ENCODE measurements at places on chromosomes 7 and 10. TPM values are rescaled to one million over a fixed set of nuclear protein-coding genes. Genes with fewer than 3 reads are reported as not detected.
A peak's percentile ranks its signal among the peaks of the same experiment; 100 is the strongest.

DNA sequence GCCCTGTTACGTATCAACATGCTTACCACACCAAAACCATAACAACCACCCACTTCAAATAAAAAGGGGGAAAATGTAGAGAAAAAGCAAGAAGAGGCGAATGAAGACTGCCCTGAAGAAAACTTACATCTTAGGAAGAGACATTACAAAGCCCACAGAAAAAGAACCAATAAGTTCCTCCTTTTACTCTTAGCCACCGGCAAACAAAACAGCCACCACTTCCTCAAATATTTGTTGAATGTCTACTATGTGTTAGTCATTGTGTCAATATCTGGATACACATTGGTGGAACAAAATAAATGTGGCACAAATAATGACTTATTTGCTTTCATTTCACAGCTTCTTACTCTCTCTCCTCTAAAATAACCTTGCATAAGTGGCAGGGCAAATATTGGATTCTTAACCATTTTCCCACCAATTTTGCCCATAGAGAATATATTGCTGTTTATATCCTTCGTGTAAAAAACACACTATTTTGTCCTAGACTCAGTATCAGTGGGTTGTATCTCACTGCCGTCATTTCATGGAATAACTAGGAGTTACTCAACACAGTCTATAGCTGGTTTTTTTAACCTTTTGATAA, 106.8 kb downstream of the ANK3 start:
- peak; percentile 18 for DNase-seq
- no peaks in the 10 kb centered on the region for H3K36me3 ChIP-seq
- H3K4me3 ChIP-seq: no peak overlapping the region
- no peak overlapping the region for H3K27ac ChIP-seq

Gene ELN
- 92.6 TPM for total RNA-seq

DNA sequence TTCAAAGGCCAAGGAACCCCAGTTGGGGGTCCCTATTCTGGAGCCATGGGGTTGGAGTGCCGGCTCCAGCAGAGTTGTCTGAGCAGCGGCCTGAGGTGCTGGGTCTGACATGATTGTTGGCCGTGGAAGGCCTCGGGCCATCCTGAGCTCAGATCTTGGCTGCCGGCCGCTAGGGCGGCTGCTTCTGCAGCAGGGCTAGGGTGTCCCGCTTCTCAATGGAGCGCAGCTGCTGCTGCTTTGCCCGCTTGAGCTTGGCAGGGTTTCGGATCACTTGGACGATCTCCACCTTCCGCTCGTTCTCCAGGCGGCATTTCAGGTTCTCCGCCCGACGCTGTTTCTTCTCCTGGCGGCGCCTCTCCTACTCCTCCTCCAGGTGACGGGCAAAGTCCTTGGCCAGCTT, 171.1 kb downstream of the HIBADH start:
- no peaks in the 10 kb centered on the region for H3K4me1 ChIP-seq
- no peak overlapping the region for H3K4me3 ChIP-seq
- no peak overlapping the region for H3K27ac ChIP-seq

GRCh38 chr7:108193594-108194498, 63.7 kb upstream of the LAMB4 start:
- no peak overlapping the region for H3K4me3 ChIP-seq
- no peaks in the 10 kb centered on the region for H3K36me3 ChIP-seq
- DNase-seq: no peak
- no peaks in the 10 kb centered on the region for H3K4me1 ChIP-seq
- H3K27me3 ChIP-seq: no peaks in the 10 kb centered on the region

Gene BMPER
- total RNA-seq: 0.78 TPM

DNA sequence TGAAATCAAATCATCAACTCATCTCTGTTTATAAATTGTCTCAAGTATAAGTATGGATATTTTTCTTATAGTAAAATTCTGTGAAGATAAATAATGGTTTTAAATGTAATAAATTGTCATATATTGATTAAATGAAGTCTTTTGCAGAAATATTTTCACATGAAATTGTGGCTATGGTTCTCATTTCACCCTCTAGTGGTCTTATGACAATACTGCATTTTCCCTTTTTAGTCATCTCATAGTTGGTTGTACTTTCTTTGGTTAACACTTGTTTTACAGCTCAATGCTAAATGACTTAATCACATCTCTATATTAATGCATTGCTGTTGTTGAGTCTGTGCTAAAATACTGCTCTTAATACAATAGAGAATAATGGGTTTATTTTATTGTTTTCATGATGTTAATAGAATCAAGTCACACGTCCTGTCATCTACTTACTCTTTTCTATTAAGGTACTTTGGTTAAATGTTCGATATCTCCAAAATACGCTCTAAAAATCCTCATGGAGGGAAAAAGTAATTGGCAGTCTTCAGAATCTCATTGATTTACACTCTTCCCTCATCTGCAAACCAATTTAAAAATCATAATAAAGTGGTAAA, 38.0 kb upstream of the CACNA2D1 start:
- DNase-seq: no peak
- H3K4me3 ChIP-seq: no peak overlapping the region
- H3K27ac ChIP-seq: no peak overlapping the region
- H3K36me3 ChIP-seq: no peaks in the 10 kb centered on the region

Gene PLPP4
- 0.78 TPM for total RNA-seq

Gene GSTO2
- 26.5 TPM for total RNA-seq

Gene ZPBP
- not detected for total RNA-seq

Gene CRPPA
- 0.66 TPM for total RNA-seq

DNA sequence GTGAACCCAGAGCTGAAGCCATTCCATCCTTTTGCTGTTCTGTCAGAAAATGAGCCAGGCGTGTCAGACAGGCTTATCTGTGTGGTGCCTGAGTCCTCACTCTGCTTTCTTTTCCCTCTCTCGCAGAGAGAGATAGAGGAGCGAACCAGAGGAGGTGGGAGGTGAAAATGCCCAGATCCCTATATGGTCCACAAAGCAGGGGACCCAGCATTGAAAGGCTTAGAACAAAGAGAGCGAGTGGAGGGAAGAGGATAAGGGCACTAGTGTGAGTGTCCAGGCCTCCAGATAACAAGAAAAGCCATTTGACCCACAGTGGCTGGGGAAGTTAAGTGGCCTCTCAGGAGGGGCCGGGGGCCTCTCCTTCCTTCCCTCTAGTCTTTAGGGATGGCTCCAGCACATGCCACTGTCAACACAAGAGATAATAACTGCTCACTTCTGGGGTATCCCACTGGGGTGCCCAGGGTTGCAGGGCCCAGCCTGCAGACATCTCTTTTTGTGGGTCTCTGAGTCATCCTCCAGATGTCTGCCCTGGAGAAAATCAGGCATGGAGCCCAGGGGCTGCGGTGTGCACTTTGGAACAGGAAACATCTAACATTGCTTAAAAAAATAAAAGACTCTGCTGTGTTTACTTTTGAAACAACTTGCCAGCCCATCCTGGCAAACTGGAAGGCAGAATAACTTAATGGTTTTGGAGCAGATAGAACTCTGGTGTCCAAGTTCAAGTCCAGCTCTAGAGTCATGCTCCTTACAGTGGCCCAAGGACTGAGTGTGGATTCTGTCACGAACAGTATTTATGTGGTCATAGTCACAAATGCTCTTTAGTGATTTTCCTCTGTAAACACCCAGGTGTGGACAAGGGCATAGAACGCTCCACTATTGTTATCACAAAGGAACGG, 189.5 kb downstream of the CXCL12 start:
- peaks cover 13% of the 10 kb centered on the region for H3K4me1 ChIP-seq
- H3K4me3 ChIP-seq: no peak overlapping the region
- peak; percentile 83 for DNase-seq
- H3K27ac ChIP-seq: peak overlapping the region; percentile 42
- H3K27me3 ChIP-seq: no peaks in the 10 kb centered on the region
- no peaks in the 10 kb centered on the region for H3K36me3 ChIP-seq

GRCh38 chr10:123380491-123381085, 226.4 kb downstream of the BUB3 start:
- peaks cover 16% of the 10 kb centered on the region for H3K4me1 ChIP-seq
- H3K27ac ChIP-seq: no peak overlapping the region
- DNase-seq: no peak
- H3K36me3 ChIP-seq: no peaks in the 10 kb centered on the region
- H3K4me3 ChIP-seq: no peak overlapping the region

DNA sequence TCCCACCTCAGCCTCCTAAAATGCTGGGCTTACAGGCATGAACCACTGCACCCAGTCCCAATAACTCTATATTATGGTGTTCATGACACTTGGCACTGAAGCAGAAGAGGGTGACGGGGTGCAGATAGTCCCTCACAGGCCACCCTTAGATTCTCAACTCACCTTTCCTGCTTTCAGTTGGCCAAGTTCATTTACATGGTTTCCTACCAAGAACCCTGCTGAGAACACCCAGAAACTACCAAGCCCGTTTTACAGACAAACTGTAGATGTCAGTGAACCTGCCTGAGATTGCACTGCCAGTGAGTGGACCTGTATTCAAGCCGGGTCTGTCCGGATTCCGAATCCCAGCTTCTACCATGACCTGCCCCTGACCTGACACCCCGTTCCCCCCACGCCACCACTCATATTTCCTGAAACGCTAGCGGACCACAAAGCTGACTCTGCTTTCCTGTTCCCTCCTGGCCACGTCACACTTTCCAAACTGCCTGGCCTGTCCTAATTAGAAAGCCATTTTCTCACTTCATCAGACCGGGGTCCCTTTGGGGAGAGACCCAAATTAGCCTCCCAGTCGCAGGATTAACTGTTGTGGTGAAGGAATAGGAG, 17.3 kb downstream of the GRID2IP start:
- H3K27me3 ChIP-seq: peaks cover 19% of the 10 kb centered on the region
- no peak overlapping the region for H3K27ac ChIP-seq
- no peak for DNase-seq
- peaks cover 12% of the 10 kb centered on the region for H3K4me1 ChIP-seq
- H3K36me3 ChIP-seq: no peaks in the 10 kb centered on the region
- no peak overlapping the region for H3K4me3 ChIP-seq

Gene TMEM236
- 0.66 TPM for total RNA-seq

GRCh38 chr7:33918438-33919143, 13.3 kb downstream of the BMPER start:
- DNase-seq: no peak
- H3K4me3 ChIP-seq: no peak overlapping the region
- H3K27ac ChIP-seq: no peak overlapping the region
- H3K27me3 ChIP-seq: no peaks in the 10 kb centered on the region
- no peaks in the 10 kb centered on the region for H3K4me1 ChIP-seq
- H3K36me3 ChIP-seq: no peaks in the 10 kb centered on the region

Gene OR2A1
- not detected for total RNA-seq

- H3K4me1 ChIP-seq: peaks cover 6% of the 10 kb centered on the region
- H3K27ac ChIP-seq: no peak overlapping the region
- DNase-seq: peak; percentile 10
- no peak overlapping the region for H3K4me3 ChIP-seq
Observed at GRCh38 chr10:78335691-78336401, 302.2 kb downstream of the RPS24 start.

- H3K27me3 ChIP-seq: no peaks in the 10 kb centered on the region
- H3K4me3 ChIP-seq: no peak overlapping the region
- no peak for DNase-seq
- peaks cover 25% of the 10 kb centered on the region for H3K4me1 ChIP-seq
- H3K27ac ChIP-seq: no peak overlapping the region
Observed at GRCh38 chr7:100884736-100885439, 4.6 kb downstream of the UFSP1 start.

Gene GNAT3
- total RNA-seq: 0.26 TPM

Gene MCM10
- total RNA-seq: 0.26 TPM

DNA sequence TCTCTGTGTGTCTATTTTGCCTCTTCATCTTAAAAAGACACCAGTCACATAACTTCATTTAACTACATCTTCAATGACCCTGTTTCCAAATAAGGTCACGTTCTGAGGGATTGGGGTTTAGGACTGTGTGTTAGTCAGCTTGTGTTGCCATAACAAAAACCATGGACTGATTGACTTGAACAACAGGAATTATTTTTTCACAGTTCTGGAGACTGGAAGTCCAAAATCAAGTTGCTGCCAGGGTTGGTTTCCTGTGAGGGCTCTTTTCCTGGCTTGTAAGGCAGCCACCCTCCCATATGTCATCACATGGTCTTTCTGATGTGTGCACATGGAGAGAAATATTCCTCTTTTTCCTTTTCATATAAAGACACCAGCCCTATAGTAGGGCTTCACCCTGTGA, 55.3 kb downstream of the REEP3 start:
- H3K27me3 ChIP-seq: no peaks in the 10 kb centered on the region
- no peak overlapping the region for H3K4me3 ChIP-seq
- H3K27ac ChIP-seq: no peak overlapping the region
- peaks cover 22% of the 10 kb centered on the region for H3K4me1 ChIP-seq

Gene NKX1-2
- total RNA-seq: not detected

DNA sequence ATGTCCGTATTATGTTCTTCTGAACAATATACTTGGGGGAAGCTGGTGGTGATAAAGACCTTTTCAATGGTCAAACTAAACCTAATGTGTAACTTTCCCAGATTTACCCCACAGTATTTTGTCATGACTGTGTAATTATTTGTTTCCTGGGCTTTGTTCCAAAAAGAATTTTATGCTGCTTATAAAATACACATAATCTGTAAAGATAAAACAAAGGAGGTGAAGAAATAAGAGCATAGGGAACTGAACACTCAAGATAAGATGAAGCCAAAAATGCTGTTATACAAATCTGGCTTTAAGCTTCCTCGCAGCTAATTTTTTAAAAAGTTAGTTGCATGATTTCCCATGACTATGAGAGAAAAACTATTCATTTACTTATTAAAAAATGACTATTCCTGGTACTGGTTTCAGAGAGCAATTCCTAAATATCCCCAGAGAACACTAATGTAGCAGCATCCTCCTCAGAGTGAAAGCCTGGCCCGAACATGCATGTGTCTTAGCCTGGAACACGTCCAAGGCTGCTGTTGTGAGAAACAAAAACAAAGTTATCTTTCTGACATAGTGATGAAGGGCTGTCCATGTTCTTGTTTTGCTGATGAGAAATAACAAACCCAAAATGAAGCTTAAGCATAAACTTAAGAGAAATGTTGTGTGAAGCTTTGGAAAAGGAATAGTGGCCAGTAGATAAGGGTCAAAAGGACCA, 33.9 kb downstream of the MALSU1 start:
- peak; percentile 23 for DNase-seq
- no peaks in the 10 kb centered on the region for H3K36me3 ChIP-seq
- peaks cover 3% of the 10 kb centered on the region for H3K27me3 ChIP-seq
- H3K4me1 ChIP-seq: peaks cover 40% of the 10 kb centered on the region
- no peak overlapping the region for H3K4me3 ChIP-seq
- peak overlapping the region; percentile 48 for H3K27ac ChIP-seq

- peaks cover 7% of the 10 kb centered on the region for H3K36me3 ChIP-seq
- H3K27ac ChIP-seq: peak overlapping the region; percentile 20
- H3K4me1 ChIP-seq: peaks cover 39% of the 10 kb centered on the region
- no peaks in the 10 kb centered on the region for H3K27me3 ChIP-seq
- no peak for DNase-seq
- H3K4me3 ChIP-seq: no peak overlapping the region
Observed at GRCh38 chr10:122835908-122836307, 9.7 kb downstream of the CUZD1 start.

Gene CTBP2
- 32.0 TPM for total RNA-seq

All from body of pancreas (tissue), 4 donors.